ENCODE measurements at places on chromosomes 7 and 10.

DNA sequence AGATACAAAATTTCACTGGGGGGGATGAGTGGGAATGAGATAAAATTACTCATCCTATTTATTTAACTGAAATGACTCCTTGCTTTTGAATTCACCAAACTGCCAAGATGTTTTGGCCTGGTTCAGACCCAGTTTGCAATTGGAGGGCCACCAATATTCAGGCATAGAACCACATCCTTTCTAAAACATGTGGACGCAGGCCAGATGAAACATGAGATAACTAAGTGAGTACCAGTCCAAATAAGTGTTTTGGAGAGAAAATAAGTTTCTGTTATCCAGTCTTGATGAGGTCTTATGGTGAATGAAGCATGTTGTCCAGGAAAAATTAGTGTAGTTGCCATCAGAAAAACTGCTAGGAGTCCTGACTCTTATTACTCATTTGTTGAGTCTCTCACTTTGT lies 36.3 kb upstream of the PDK4 start:
- no peak for DNase-seq

DNA sequence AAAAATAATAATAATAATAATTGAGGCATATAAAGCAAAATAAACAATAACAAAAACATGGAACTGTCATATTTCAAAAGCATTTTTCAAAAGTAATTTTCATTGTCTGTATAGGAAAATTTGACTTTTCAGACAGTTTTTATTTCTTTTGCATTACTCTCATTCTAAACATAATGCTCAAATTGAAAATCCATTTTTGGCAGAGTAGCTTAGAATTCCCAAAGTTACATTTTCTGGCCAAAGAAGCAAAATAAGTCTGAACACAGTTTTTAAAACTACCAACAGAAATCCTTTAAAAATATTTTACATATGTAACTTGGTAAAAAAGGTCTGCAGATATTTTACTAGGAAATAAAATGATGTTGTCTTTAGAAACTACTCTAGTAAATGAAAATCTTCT lies 535.4 kb downstream of the ANKRD7 start:
- DNase-seq: no peak

DNA sequence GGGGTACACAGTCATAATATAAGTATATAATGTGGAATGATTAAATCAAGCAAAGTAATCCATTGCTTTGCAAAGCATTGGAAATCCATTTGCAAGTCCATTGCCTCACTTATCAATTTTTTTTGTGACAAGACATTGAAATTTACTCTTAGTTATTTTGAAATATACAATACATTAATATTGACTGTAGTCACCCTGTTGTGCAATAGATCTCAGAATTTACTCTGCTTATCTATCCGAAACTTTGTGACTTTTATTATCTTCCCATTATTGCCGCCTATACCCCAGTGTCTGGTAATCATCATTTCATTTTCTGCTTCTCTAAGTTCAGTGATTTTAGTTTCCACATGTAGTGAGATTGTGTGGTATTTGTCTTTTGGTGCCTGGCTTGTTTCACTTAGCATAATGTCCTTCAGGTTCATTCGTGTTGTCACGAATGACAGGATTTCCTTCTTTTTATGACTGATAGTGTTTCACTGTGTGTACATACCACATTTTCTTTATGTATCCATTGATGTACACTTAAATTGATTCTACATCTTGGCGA lies 5.8 kb downstream of the MALRD1 start:
- no peak for DNase-seq

DNA sequence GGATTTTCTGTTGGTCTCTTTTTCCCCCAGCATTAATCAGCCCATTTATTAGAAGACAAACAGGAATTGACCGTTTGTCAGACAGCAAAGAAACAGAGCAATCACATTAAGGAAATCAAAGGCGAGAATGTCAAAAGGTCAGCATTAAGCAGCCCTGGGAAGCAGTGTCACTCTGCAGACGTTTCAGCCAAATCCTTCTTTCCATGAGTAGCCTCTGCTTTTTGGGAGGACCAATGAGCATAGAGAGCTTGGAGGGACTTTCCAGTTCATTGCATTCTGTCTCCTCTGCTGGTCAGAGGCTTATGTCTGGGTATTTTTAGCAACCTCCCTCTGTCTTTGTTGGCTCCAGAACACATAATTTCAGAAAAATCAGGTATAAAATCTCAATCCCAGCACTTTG lies 481.4 kb downstream of the GALNT17 start:
- DNase-seq: no peak

- DNase-seq: no peak
These were observed 53.5 kb upstream of the APBB1IP start for GRCh38 chr10:26384600-26384999.

DNA sequence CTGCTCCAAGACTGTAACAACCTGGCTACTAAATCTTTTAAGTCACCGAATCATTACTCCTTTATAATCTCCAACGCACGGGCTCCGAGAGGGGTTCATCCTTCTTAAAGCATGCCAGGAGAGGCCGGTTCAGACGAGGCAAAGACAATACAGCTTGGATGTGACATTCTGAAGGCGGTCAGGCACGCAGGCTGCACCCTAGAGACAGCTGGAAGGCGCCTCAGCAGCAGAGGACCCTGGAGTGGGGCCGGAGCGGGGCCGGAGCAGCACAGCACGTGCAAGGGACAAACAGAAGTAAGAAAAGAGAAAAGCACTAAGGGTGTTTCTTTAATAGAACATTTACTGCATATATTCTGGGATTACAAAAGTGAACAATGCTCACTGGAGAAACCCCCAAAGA lies 97.8 kb upstream of the PPP2R2D start:
- no peak for DNase-seq

DNA sequence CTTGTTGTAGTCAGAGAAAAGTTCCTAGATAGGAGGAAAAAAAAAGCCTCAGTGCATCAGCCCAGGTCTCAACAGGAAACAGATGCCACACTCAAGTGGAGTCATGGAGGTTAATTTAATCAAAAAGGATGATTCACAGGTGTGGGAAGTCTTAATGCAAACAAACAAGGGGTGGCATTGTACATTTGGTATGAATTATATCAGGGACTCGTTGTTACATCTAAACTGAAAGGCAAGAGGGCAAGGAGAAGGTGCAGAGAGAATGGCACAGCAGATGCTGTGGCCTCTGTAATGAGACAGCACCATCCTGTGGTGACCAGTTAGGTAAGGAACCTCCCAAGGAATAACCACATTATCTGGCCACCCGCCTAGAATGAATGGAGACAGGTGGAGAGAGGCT lies 133.7 kb downstream of the PTPRZ1 start:
- no peak for DNase-seq
